ENCODE measurements at places on chromosomes 3 and 15.

DNA sequence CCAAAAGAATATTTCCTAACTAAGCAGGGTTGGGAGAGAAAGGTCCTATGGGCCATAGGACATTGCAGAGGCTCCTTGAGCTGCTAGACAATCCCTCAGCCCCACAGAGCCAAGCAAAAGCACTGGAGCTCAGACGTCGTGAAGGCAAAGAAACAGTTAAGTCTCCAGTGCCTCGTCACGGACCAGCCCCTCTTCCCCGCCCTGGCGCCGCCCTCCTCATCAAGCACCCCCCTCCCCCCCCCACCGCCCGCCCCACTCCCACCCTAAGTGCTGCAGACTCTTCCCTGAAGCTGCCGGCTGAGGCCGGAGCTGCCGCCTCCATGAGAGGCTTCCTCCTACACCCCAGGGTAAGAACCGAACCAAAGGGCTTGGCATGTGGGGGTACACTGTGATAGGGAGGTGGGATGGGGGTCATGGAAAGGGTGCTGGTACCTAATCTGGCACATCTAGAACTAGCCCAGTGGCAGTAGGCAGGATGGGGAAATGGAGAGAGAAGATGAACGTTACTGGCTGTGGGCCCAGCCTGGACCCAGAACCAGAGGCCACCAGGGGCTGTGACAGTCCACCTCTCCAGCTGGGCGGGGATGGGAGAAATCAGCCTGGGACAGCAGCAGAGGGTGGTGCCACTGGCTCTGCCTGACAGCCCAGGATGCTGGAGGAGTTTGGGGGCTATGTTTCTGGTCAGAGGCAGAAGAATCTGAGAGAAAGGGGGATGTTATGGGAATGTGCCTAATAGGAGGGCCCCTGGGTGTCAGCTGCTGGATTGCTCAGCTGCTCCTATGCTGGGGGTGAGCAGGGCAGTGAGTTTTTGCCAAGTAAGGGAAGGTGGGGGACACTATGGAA is at the start of gene MAP1A:
MAP1A (plus strand) TSS at position 255 of the 843 bp plus-strand sequence. CDS start 3,866 bp downstream, outside the sequence.
- peak; percentile 79 for DNase-seq

GRCh38 chr15:33985751-33986150 is 17.5 kb downstream of the CHRM5 start:
- DNase-seq: no peak

DNA sequence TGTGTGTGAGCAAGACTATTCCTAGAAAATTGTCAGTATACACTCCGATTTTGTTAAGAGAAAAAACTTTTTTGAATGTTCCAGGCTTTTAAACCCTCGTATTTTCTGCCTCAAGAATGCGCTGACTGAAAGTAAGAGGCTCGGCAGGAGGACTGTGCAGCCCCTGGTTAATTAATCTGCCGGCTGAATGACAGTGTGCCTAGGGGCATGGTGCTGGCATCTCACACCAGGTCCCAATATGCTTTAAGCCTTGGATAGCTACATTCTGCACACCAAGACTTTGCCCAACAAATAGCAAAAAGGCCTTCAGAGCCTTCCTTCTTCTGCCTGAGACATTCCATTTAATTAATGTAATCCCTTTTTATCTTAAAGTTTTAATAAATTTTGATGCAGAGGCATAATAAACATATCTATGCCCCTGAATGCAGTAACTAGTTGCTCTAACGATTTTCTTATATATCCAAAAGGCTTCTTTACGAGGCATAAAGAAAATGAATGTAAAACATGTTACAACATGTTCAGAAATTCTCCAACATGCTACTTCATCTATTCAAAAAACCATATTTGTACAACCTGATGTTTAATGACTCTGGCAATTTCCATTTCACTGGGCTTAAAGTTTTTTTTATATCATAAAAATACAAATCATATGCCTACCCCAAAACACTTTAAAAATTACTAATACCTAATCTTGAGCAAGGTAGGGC is 37.9 kb downstream of the DPH6 start:
- DNase-seq: no peak

- DNase-seq: no peak
Measured at GRCh38 chr3:47273564-47273963, 9.0 kb downstream of the KIF9 start.

DNA sequence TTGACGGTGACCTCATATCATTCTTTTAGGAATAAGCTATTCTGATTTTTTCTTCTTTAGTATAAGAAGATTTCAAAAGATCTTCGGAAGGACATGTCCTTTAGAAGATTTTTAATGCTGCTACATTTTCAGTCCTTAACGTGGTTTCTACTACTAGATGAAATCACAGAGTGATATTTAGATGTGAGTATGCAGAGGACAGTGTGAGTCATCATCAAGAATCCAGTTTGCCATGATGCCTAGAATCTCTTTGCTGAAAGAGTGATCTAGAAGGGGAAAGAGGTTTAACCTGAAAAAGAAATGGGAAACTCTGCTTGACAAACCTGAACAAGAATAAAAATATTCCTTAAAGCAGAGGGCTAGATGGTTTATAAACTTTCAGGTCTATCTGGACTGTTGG is 43.2 kb downstream of the SLC7A14 start:
- peak; percentile 47 for DNase-seq
